ENCODE measurements at places on chromosomes 3 and 15.

DNA sequence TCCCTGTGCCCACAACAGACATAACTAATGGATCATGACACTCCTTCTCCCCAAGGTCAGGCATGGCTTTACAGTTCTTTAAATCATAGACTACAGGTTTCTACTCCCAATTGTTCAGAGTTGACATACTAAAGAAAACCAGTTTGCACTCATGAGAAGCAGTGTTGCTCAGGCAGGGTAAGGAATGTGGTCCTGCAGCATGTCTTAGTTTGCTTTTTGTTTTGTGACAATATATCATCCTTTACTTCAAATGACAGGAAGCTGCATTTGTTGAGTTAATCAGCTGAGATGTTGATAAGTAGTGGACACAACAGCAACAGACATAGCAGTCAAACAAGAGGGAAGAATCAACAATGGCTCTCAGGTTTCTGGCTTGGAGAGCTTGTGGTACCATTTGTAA lies 267.5 kb downstream of the SLCO3A1 start:
- no peak for DNase-seq

GRCh38 chr3:65331730-65332129 lies 643.9 kb upstream of the ADAMTS9 start:
- no peak for DNase-seq

DNA sequence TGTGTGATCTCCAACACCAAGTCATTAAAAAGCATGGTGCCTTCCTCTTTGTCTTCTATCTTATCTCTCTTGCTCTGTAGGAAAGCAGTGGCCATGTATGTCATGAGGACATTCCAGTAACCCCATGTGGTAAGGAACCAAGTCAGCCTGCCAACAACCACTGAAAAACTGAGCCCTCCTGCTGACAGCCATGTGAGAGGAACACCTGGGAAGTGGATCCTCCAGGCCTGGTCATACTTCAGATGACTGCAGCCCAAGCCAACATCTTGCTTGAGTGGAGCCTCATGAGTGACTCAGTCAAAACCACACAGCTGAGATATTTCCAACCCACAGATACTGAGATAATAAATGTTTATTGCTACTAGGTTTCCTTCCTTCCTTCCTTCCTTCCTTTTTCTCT lies 597.3 kb downstream of the ZIC1 start:
- no peak for DNase-seq

DNA sequence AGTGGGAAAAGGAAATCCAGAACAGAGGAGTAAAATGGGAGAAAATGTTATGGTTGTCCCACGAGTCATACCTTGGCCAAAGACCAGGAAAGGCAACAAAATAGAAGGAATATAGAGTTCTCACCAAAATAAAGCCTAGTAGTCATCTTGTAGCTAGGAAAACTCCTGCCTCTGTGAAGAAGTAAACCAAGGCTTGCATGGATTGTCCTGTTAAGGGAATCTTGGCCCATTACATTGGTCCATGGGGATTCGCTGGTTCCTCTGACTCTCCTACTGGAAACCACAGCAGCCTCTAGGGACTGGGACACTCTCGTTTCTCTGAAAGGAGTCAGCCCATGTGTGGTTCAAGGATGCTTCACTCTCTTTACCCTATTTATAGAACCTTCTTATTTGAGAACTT lies 62.9 kb upstream of the FNDC3B start:
- no peak for DNase-seq

DNA sequence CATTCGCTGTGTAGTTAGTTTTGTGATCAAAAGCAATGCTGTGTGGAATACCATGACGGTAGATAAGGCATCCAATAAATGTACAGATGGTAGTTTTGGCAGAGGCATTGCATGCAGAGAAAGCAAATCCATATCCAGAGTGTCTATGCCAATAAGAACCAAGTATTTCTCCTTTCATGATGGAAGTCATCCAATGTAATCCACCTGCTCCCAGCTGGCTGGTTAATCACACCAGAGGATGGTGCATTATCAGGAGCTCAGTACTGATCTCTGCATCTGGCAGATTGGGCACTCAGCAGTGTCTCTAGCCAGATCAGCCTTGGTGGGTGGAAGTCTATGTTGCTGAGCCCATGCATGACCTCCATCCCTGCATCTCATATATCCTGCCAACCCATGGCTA lies 677.7 kb upstream of the NECTIN3 start:
- DNase-seq = no peak

DNA sequence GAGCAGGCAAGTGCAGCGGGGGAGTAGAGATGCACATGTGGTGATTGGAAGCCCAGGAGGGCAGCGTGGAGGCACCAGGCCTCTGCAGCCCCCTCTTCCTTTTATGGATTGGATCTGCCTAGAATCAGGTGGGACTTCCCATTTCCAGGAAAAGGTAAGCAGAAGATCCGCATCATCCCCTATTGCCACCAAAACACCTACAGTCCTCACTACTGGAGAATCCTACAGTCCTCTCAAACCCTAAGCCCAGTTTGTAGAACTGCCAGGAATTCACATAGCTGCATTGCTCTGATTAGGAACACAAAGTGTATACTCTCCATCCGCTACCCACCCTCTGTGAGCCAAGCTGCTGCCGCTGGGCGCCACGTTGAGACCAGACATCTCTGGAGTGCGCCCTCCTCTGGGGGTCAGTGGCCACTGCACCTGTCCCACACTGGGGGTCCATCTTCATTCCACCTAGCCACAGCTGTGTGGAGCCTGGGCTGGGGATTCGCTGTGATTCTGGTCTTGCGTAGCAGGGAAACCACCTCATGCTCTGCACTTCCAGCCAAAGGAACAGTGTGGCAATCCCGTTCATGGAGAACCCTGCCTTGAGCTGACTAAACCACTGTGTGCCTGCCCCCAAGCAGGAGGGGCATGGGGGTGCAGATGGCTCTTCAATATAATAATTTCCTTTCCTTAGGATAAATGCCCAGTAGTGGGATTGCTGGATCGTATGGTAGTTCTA lies 88.9 kb upstream of the PTX3 start:
- no peak for DNase-seq

- DNase-seq = no peak
Measured at GRCh38 chr15:89177116-89177515, 44.3 kb downstream of the RLBP1 start.

DNA sequence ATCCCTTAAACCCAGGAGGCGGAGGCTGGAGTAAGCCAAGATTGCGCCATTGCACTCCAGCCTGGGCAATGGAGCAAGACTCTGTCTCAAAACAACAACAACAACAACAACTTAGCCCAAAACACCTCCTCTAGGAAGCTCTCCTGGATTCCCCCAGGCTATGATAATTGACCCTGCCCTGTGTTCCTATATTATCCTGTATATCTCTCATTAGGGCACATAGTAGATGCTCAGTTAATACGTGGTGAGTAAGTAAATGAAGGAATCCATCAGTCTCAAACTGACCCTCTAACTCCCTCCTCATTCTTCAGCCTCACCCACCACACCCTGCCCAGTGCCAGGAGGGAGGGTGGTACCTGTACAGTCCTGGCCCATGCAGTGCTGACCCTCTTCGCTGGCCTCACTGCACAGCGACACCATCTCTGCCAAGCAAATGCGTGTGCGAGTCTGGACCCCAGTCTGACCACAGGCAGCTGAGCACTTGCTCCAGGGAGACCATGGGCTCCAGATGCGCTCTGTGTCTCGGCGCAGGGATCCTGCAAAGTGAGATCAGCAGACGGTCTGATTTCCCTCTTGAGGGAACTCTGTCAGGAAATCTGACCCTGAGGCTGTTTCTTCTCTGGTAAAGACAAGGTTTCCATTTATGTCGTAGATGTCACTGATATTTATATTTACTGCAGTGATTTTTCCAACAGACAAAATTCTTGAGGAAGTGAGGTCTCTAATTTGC lies 6.2 kb downstream of the CILP start:
- DNase-seq = no peak

GRCh38 chr3:123083383-123084124 lies 16.7 kb downstream of the PDIA5 start:
- DNase-seq = no peak

GRCh38 chr3:71854706-71855105 lies 69.8 kb upstream of the PROK2 start:
- DNase-seq = no peak

Measured in stimulated activated CD4-positive, alpha-beta T cell treated with anti-CD3 and anti-CD28 coated beads, Interleukin-12 subunit alpha, Interleukin-12 subunit beta, amount 100 ng/mL, for 48 hours (primary cell).